ENCODE measurements at places on chromosomes 12 and 14.

GRCh38 chr14:75426332-75427125, 1.3 kb upstream of the JDP2 start:
- DNase-seq = no peak

- no peak for DNase-seq
Observed at GRCh38 chr14:94471045-94471444, 5.0 kb downstream of the SERPINA9 start.

DNA sequence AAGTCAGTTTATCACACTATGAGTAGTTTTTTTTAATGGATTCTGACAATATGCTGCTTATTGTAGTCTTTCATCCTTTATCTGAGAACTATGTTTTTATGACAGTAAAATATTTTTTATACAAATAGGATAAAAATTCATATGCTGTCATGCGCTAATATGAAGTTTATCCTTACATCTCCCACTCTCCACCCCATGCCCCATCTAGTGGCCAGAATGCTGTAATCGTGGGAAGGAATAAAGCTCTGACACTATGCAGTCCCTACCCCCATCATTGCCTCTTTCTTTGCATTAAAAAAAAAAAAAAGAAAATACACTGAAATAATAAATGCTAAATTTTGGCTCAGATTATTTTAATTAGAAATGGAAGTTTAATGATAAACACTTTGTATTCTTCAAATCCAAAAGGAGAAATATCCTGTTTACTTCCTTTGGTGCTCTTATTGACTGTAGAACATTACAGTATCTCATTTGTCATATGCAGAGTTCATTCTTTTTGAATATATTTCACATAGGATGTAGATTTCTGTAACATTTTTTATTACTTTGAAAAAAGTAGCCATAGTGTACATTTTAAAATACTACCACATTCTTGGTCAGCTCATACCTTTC, 145.9 kb upstream of the SLCO1C1 start:
- DNase-seq = no peak

- DNase-seq = no peak
Observed at GRCh38 chr14:34633742-34634141, 3.8 kb upstream of the SNX6 start.
